Activated CD8-positive, alpha-beta memory T cell treated with anti-CD3 and anti-CD28 coated beads for 4 hours (primary cell): ENCODE measurements at places on chromosomes 1 and 21.

DNA sequence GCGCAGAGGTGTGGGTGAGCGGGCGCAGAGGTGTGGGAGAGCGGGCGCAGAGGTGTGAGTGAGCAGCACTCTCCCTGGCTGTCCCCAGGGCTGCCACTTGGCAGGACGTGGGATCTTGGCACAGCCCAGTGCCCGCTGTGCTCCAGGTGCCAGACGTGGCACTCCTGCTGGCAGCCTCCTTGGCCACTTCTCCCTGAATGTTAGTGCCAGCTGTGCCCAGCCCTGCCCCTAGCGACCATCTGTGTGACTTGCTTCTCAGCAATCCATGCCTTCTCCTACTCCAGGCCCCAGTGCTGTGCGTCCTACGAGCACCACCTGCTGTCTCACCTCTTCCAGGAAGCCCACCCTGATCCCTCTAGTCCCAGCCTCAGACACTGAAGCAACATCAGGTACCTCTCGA, 30.5 kb downstream of the KRTAP10-1 start:
- DNase-seq = no peak

- no peak for DNase-seq
These were observed 34.6 kb downstream of the SLAMF6 start for GRCh38 chr1:160488347-160489058.

- no peak for DNase-seq
These were observed 59.2 kb upstream of the EPS8L3 start for GRCh38 chr1:109822749-109823542.

DNA sequence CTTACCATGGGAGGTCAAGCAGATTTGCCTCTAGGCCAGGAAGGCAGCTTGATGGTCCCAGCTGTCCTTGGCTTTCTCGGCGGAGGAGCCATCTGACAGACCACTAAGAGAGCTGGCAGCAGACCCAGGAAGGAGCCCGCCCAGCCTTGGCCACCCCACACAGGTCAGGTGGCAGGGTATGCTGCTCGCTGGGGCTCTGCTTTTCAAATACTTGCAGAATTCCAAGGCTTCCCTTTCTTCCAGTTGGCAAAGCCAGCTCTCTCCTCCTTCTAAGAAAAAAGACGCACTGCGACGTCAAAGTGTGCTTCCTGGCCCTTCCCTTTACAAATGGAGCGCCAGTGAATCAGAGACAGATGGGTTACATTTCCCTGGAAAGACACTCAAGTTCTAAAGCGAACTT, 229.4 kb downstream of the CACNA1E start:
- no peak for DNase-seq

DNA sequence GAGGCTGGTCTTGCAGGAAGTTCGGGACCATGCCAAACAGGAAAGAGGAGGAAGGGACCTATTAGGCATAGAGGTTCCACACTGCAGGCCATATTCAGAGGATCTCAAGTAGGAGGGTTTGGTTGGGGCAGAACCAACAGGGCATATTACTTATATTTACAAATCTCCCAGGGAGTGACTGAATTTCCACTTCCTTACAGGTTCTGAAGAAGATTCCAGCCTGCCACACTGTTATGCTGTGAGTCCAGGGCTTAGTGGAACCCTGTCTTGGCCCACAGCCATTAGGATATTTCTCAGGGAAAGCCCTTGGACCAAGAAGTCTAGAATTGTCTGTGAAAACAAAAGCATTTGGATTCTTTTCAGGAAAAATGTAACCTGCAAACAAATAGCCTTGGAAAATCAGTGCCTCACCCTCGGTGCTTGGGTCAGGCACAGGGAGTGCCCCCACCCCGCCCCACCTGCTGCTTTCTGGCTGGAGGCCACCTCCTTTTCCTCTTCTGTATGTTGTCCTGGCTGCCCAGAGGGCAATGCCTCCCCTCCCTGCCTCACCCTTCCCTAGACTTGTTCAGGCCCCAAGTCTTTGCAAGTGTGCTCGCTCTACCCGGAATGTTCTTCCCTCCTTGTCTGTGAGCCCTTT, 41.0 kb upstream of the JUN start:
- no peak for DNase-seq

GRCh38 chr1:89608319-89608983, 24.5 kb upstream of the LRRC8C start:
- DNase-seq = no peak

- no peak for DNase-seq
These were observed 131.2 kb upstream of the FAM78B start for GRCh38 chr1:166297993-166298392.

GRCh38 chr1:54987919-54988705, 7.7 kb downstream of the TMEM61 start:
- no peak for DNase-seq

GRCh38 chr21:22536509-22536908, 1538.3 kb downstream of the NCAM2 start:
- DNase-seq = no peak

DNA sequence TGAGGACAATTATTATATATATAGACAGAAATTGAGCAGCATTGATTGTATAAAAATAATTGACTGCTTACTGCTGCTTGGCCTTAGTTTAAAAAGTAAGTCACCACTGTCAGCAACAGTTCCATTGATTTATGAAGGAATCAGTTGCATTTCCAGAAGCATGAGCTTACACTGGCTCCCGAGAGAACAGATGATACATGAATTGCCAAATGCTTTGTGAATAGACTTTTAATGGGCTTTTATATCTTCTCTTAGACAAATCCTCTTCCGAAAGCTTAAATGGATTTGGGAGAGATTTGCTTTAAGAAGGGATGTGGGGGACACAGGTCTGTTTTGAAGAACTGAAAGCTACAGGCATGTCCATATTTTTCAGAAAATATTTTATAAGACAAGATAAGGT, 7.5 kb downstream of the FHAD1 start:
- DNase-seq = no peak

DNA sequence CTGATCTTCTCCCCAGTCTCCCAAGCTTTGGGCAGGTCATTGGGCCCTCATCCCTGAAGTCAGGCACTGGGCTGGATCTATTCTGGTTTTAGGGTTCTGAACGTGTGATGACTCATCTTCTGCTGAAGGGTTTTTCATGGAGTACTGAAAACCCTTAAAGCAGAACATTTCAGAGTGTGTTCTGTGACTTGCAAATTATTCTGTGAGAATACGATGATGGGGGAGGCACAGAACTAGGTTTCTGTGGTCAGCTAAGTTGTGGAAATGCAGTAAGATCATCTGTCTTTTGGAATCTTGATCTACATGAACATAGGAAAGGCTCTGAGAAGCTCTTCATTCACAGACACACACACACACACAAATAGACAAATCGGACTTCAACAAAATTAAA, 46.2 kb downstream of the NAV1 start:
- DNase-seq = no peak

DNA sequence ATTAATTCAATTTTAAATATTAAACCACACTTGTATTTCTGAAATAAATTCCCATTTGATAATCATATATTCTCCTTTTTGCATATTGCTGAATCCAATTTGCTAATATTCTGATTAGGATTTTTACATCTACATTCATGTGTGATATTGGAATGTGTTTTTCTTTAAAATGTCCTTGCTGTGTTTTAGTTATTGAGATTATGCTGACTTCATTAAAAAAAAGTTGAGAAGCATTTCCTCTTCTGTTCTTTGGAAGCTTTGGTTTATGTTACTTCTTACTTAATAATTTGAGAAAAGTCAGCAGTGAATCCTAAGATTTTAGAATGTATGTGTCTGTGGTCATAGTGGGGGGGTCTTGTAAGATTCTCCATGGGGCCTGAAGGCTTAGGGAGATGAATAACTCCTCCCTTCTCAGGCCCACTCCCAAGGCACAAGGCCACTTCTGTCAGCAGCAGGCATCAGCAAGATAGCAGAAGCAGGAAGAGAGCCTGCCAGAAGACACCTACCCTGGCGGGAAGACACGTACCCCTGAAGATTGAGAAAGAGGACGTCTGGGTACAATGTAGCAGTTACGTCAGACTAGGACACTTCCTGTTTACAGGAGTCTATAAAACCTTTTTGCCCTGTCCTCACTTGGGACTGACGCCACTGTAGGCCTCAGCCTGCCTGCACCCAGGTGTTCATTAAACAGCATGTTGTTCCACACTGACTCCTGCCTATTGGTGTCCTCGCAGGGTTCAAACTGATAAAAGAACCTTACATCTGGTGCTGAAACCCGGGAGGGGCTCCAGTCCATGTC, 56.9 kb downstream of the ODF2L start:
- DNase-seq = no peak

GRCh38 chr1:156503698-156504437, 3.3 kb upstream of the MEF2D start:
- DNase-seq = no peak

- DNase-seq = no peak
These were observed 11.6 kb downstream of the FAAH start for GRCh38 chr1:46405724-46406123.
